ELR (cell line): ENCODE measurements at places on chromosomes 1 and 21.
A peak's percentile ranks its signal among the peaks of the same experiment; 100 is the strongest.

DNA sequence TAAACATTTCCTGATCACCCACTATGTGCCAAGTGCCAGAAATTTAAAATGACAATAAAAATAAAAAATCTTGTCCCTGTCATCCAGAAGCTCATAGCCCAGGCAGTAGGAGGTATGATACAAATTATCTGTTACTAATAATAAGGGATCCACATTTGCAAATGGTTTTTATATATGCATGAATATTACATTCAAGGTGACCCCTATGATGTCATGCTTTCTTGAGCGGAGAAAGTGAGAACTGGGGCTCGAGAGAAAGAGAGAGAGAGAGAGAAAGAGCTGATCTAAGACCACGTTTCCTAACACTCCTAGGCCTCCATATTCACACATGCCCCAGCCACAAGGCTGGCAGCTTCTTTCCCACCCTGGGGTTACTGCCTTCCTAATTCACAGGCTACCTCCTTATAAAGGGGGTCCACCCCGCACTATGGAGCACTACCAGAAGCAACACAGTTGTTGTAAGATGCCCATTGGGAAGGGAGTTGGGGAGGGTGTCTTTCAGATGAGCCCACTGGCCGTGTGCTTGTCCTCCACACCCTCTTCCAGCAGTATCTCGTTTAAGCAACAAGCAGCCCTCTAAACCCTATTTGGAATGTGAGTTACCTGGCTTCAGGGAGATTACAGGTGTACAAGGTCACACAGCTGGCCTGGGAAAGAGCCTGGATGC, 28.8 kb upstream of the LRRN2 start:
- no peak for DNase-seq

DNA sequence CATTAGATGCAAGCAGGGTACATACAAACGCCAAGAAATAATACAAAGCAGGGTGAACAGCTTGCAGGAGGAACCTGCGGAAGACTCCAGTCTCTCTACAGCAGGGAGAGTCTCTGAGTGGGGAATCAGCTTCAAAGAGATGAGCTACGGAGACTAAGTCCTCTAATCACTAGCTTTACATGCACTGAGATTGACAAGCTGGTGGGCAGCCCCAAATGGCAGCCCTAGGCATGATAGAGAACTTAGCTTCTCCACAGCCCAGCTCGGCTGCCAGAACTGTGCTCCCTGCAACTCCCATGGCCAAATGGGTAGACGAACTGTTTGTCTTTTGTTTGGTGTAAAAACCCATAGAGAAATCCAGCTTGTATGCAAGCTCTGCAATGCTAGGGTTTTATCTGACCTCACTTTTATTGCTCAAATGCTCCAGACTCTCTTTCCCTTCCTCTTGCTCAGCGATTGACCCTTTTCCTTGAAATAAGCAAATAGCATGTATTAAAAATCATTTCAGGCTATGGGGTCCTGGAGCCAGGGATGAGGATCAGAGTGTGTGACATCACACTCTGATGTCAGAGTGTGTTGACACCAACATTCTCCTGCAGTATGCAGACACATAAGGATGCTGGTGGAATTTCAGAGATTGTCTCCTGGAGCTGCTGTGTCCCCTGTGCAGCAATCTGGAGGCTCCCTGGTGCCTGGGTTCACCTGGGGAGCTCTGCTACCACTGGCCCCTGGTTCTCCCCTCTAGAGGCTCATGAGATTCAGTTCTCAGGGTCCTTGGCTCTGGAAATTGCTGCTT, 238.5 kb downstream of the TTLL7 start:
- no peak for DNase-seq

- peak; percentile 94 for DNase-seq
Observed at GRCh38 chr1:178609015-178609414, 96.1 kb downstream of the TEX35 start.

DNA sequence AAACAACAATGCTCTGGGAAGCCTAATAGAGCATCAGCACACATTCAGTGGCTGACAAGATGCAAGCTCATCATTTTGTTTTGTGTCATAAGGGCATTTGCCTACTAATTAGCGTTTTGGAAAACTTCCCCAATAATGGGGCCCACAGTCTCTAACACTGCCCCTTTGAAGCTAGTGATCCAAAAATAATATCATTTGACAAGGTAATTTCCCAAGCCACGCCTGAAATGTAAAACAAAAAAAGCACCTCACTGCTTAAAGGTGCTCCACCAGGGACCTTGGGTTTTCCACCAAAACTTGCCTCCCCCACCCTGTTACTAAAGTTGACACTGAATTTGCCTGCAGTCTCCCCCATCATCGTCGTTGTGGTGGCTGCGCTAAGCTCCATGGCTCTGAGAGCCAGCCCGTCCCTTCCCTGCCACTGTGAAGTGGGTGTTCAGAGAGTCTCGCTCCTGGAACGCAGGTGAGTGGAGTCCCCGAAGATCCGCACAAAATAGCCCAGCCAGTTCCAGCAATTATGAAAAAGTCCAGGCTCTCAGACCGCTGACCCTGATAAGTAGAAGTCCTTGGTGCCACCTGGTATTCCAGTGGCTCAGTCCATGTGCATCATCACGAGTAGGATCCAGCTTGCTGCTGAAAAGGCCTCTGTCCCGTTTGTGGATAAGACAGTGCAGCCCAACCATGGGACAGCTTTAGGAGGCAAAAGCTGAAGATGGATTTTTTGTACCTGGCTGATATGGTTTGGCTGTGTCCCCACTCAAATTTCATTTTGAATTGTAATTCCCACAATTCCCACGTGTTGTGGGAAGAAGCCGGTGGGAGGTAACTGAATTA, 52.2 kb downstream of the RAB3GAP2 start:
- DNase-seq, result no peak

DNA sequence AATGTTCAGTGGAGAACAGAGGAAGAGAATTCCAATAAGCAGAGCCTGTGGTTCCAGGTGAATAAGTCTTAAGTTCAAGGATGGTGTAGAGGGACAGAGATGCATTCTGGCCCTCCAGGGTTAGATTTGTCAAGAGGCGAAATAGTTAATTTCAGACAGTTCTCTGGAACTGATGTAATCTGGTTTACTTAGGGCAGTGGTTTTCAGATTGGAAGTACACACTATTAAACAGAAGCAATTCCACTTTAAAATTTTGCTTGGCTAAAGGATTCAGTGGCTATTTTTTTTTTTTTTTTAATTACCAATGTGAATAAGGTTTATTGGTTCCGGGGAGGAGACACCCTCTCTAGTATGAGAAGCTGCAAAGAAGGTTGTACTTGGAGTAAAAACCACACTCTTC, 25.3 kb upstream of the MYOCOS start:
- no peak for DNase-seq

DNA sequence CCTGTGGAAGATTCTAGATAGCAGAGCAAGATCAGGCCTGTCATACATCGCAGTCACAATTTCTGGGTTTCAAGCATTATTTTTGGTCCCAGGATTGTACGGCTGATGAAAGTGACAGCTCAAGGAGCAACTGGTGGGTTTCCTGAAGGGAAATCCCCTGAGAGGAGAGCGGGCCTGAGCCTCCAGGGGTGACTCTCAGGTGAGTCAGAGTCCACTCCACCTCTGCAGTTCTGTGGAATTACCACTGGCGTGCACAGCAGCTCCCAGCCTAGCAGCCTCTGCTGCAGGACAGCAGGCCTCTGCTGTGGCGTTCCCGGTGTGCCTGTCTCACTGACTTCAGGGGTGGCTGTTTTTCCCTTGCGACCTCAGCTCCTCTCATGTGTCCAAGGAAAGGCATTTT, 24.4 kb downstream of the SLC66A1 start:
- DNase-seq, result peak; percentile 86

DNA sequence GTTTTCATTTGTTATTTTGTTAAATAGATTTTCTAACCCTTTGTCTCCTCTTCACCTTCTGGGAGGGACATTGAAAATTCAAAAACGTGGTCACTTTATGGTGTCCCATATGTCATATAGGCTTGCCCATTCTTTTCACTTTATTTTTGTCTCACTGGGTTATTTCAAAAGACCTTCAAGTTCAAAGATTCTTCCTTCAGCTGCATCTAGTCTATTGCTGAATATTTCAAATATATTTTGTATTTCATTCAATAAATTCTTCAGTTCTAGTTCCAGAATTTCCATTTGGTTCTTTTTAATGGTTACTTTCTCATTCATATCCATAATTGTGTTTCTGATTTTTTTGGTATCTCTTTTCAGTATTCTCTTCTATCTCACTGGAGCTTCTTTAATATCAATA, 11.6 kb upstream of the KCTD3 start:
- no peak for DNase-seq

GRCh38 chr1:44437107-44437716, 32.2 kb downstream of the RNF220 start:
- DNase-seq, result no peak

- no peak for DNase-seq
Observed at GRCh38 chr1:81409262-81409661, 391.5 kb upstream of the ADGRL2 start.

DNA sequence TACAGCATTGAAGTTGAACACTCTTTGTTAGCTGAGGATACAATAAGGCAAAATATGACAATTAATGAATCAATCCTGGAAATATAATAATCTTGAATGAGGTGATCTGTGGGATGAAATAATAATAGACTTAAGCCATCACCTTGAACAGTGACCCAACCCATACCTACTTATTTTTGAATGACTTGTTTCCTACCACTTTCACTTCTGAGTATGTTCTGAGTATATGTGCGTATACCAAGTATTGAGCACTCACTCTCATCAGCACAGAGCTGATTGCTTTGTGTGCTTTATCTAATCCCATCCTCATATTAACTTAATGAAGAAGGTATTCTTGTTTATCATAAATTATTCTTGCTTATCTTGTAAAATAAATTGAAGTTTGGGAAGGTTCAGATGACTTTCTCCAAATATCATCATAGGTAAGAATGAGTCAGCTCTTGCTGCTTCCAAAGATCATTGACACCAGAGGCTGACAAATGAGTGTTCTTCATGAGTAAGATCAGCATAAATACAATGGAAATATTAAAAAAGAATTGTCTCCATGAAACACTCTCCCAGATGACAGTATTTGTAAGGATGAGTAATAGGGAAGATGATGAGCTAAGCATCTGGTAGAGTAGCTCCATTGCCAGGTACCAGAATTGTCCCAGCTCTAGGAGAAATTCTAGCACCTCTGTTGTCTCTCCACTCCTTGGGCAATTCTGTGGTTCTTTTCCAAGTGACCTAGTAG, 198.1 kb upstream of the KIAA0040 start:
- no peak for DNase-seq

GRCh38 chr1:69947837-69948236, 257.5 kb downstream of the LRRC40 start:
- DNase-seq, result peak; percentile 87

- no peak for DNase-seq
Observed at GRCh38 chr1:175218786-175219434, 26.3 kb upstream of the KIAA0040 start.

GRCh38 chr1:109252893-109253802, 3.8 kb downstream of the CELSR2 start:
- no peak for DNase-seq

DNA sequence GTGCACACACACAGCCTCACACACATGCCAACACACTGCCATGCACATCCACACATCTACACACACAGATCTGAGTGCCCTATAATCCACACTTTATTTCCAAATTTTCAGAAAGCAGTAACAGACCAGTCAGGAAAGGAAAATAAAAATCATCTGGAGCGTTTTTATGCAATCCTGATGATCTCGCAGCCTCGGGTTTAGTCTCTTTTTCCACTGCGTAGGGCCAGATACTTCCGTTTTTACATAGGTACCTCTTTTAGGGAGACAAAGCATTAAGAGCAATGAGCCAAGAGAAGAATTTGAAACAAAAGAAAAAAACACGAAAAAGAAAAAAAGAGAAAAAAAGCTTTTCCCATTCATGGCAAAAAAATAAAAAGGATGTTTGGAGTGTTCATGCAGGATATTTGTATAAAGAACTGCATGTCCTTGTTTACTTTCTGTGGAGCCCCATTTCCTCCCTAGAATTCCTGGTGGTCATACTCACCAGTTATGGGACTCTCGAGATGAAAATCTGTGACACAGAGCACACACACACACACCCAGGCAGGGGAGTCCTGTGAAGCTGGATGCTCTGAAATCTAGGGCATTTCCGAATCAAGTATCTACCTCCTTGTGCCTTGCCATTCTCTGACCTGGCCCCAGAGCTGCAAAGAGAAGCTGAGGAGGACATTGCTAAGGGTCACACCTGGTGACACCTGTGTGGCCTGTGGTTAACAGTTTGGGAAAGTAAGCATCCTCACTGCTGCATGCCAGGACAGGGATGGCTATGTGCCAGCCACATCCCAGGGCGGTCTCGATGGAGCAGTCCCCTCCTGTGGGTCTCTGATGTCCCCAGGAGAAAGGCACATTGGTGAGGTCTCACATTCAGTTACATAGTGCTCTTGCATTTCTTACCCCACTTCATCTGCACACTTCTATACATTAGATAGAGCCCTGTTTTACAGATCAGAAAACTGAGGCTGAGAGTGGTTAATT, 83.6 kb downstream of the RUNX1 start:
- peak; percentile 91 for DNase-seq

DNA sequence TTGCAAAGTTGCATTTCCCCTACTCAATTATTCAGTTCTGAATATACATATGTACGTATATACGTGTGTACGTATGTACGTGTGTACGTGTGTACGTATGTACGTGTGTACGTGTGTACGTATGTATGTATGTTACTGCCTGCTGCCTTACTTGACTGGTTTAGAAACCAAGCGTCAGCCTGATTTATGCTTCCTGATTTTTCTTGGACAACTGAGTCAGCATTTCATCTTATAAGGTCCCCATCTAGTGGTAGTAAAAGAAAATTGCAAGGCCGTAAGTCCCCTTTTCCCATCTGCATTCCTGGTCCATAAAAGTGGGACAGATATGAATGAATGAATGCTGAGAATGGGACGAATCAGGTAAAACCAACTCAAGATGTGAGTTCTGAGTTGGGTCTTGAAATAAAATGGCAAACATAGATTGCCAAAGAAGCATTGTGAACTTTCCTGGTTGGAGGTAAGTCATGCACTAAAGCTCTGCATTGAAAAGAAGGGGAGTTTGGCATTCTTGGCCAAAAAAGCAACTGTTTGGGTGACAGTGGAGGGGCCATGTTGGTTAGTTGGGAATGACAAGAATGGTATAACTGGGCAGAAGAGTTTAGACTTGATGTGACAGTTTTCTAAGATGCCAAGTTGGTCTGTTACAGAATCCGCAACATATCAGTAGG, 76.4 kb upstream of the DNAH14 start:
- peak; percentile 76 for DNase-seq

GRCh38 chr1:87682565-87682964, 353.9 kb downstream of the LMO4 start:
- DNase-seq, result no peak

DNA sequence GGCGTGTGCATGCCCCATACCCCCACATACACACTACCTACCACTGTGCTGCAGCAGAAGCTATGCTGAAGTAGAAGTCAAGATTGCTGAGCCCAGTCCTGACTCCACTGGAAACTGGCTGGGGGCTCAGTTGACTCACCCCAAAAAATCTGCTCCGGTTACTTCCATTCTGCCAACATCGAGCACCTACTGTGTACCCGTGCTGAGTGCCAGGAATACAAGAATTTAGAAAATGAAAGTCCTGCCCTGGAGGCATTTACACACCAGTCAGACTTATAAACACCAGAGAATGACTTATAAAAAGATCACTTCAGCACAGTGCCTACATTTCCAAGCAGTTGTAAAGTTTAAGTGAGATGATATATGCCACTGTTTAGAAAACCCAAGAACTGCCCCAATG, 99.1 kb downstream of the NMNAT2 start:
- peak; percentile 63 for DNase-seq
